ENCODE measurements at places on chromosomes 5 and 9.

GRCh38 chr5:132661231-132662003, 3.4 kb downstream of the IL13 start:
- DNase-seq, result no peak

DNA sequence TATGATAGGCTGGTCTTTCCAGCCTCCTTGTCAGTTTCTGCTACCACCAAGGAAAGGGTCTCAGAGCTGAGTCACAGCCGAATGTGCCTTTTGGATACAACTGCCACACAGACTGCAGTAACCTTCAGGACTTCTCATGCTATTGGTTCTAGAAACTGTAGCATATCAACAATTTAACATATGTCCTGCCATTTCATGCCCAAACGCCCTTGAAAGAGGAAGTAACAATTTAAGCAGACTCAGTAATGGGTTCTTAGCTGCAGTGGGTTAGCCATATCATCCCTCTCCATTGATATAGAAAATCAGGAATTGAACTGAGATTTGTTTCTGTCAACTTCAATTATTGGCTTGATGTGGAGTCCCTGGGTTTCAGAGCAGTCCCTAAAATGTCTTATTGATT, 4.1 kb upstream of the CLK4 start:
- DNase-seq, result no peak

DNA sequence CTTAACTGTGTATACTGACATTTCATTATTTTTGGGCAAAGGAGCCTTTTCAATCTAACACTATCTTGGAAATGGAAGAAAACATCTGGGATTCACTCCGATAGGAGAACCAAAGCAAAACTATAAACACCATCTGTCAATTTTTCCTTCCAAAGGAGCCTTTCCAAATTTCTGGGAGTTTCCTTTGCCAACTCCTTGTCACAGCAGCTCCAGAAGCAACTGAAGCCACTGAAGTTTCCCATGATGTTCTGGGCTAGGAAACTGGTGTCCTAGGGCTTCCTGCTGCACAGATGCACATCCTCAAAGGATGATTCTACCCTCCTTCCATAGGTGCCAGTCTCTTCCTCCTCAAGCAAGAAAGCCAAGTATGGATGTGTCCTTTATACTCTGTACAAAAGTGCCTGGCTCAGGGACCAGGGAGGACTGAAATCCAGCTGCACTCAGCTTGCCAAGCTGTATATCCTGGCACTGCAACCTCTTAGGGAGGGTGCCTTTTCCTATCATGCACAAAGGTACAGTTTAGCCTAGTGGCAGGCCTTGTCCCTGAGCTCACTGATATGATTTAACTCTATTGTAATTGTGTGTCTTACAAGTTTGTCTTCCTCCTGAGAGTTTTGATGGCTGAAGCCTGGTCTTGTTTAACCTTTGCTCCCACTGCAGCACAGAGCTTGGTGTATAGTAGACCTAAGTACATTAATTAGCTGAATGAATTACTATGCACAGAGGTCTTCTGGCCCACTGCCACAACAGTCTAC, 8.4 kb upstream of the UBAP1 start:
- DNase-seq, result no peak

DNA sequence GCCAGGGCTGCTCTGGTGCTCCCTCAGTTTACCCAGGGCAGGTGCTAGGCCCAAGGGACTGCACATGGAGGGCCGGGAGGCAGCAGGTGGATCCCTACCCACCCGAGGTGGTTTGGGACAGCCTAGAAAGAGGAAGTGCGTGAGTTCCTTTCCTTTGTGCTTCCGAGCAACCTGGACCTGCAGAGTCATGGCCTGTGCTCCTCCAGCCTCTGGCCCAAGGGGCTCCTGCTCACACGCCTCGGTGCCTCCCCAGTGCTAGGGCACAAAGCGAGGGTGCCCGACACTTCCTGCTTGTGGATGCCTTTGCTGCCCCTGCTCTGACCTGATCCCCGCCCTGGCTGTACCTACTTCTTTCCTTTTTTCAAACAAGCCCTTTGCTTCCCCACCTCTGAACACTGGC, 79.3 kb downstream of the RXRA start:
- DNase-seq, result no peak

DNA sequence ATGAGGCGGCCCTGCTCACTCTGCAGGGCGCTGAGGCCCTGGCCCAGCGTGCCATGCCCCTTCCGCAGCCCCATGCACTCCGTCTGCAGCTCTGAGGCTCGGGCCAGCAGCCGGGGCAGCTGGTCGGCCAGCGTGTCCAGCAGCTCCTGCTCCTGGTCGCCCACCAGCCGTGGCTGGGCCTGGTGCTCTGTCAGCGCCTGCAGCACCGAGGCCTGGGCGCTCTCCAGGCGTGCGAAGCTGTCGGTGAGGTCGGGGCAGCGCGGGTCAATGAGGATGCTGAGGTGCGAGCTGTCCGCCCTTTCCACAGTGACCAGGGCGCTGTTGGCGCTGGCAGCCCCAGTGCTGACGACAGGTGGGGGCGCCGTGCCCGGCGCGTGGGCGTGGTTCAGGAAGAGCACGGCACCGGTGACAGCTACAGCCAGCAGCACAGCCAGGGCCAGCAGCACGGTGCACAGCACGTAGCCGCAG, 9.4 kb downstream of the FIBCD1 start:
- no peak for DNase-seq

DNA sequence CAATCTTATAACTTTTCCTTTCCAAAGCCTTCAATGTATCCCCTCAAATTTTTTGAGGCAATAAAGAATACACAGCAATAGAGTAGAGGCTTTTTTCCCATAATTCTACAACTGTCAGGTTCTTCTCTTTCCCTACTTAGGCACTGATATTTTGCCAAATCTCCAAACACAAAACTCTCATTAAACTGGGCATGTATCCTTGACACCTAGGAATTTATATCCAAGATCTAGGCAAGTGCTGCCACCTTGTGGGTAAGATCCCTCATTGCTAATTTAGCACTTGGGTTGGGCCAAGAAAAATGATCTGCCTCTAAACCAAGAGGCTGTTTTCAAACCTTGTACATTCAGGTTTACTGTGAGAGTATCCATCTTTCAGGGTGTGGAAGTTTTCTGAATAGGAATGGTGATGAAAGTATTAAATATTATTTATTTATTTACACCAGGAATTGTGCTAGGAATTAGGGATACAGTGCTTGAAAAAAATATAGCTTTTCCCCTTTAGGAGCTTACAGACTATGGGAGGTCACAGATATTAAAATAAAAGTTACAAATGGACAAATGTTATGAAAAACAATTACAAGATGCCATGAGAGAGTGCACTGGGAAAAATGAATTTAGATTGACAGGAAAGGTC, 17.6 kb downstream of the TSTD2 start:
- peak; percentile 9 for DNase-seq

- DNase-seq, result no peak
Observed at GRCh38 chr9:95733741-95734666, 141.5 kb upstream of the ERCC6L2 start.

DNA sequence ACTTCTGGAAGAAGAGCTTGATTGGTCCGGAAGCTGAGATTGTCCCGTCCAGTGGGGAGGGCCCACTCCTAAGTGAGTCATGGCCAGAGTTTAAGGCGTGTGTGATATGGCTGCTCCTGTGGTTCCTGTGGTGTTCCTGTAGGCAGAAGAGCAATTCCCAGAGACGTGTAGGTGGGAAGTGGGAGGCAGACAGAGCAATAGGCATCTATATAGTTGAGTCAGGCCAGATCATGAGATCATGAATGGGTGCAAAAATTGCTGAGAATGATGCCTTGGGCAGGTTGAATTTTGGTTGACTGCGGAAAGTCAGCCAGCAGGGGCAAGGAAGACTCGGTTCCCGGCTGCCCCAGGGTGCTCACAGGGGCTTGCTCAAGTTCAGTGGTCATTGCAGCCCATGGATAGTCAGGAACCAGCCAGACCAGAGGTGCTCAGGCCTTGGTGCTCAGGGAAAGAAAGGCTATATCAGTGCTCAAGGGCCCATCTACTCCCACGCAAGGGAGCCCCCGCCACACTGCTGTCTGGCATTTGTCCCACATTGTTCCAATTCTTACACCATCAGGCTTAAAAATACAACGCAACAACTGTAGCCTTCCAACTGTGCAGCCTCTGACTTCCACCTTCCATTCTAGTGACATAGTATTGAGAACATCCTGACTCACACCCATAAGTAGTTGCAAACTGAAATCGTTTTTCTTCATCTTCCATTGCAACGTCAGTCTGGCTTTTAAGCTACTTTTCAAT, 21.0 kb upstream of the GSN start:
- no peak for DNase-seq

- no peak for DNase-seq
Observed at GRCh38 chr5:95244479-95244878, 40.4 kb downstream of the MCTP1 start.

DNA sequence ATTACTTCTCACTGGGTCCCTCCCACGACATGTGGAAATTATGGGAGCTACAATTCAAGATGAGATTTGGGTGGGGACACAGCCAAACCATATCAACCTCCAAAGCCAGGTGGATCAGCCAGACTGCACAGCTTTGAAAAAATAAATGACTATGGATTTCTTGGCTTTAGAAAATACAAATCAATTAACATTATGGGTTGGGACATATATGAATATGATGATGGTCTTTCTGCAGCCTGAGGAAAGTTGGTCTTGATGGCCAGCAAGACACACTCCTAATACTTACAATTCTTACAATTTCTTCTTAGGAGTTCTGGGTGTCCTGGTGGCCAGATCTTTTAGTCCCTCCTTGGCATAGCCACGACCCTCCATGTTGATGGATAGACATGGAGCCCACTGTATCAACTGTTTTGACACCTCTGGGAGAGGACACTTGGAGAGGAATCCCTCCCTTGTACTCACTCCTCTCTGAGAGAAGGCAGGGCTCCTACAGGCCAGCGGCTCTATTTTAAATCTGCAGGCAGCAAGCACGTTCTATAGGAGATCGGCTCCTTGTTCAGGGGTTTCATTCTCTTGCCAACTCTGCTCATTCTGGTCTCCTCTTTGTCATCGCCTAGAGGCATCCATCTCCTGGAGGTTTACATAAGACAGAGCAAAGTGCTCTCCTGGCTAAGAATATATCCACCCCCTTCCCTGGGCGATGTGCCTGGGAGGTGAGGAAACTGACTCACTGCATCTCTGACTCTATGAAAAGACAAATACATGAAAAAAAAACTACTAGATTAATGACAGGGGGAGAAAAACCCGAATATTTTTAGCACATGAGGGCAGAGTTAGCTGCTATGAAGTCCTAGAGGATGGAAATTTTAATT, 145.9 kb downstream of the CARTPT start:
- DNase-seq, result no peak

DNA sequence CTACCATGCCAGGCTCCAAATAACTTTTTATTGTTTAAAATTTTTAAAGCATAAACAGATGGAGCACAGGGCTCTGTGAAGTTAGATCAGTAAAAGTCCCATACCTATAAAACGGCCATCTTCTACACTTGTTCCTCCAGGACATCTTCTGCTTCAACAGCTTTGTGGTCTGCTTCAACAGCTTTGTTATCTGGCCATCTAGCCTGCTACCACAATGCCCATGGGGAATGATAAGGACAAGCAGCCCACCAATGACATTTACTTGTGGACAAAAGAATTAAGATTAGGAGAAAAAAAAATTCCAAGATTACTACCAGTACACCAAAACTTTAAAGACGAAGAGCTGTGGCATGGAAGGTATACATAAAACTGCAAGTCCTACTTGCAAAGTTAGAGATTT, 2.2 kb upstream of the VPS13A start:
- no peak for DNase-seq

DNA sequence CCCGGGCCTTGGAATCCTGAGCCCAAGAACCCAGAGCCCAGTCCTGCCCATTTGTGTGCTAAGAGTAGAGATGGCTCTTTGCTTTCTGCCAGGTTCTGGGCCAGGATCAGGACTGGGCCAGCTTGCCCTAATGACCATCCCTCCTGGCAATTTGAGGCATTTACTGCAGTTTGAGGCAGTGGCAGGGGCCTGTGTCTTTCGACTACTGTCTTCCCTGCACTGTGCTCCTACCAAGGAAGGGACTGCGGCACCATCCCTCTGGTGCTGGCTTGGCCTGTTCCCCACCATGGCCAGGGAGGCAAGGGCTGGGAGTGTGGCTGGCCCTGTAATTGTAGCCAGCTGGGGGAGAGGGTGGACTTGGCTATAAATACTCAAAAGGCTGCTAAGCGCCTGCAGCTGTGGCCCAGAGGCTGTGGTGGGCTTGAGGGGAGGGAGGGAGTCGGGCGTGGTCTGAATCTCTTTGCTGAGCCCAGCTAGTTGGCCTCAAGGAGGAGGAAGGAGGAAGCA, 4.6 kb downstream of the ENHO start:
- no peak for DNase-seq

GRCh38 chr5:66840511-66841013, 244.4 kb downstream of the MAST4 start:
- DNase-seq, result no peak

GRCh38 chr5:178467205-178467567, 123.0 kb downstream of the COL23A1 start:
- DNase-seq, result no peak

- DNase-seq, result no peak
Observed at GRCh38 chr9:27209034-27209433, 87.9 kb downstream of the EQTN start.

Measured in stimulated activated CD4-positive, alpha-beta T cell treated with anti-CD3 and anti-CD28 coated beads, TNF-alpha, amount 100 ng/mL, for 4 hours (primary cell).